ENCODE measurements at places on chromosomes 5 and 9.

DNA sequence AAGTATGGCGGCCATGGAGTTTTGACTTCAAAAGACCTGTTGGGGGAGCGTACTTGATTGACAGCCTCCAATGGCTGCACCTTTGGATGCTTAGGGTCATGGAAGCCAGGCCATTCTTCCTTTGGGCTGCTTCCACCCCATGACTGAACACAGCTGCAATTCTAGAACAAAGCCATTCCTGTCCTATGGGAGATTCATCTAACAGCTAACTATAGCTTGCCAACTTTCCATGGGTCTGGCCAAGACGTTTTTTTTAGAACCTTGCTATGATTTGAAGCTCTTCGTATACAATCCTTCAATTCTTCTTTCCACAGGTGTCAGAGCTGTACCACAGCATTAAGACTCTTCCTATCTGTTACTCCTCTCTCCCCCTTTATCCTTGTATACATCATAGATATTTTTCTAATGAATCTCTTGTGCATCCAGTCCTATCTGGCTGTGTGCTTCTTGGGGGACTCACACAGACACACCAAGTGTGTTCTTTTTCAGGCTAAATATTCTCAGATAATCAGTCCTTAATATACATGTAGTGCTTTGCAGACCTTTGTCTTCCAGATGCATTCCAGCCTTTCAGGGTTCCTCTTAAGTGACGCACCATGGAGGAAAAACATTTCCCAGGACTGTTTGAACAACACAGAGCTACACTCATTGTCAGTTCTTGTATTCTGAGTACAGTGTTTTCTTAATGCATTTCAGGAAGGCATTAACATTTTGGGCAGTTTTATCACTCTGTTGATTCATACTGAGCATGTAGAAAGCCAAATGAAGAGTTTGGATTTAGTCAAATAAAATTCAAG is 198.9 kb downstream of the TAF11L14 start:
- no peaks in the 10 kb centered on the region for H3K4me1 ChIP-seq
- no peak overlapping the region for H3K27ac ChIP-seq
- no peak overlapping the region for H3K4me3 ChIP-seq
- no peaks in the 10 kb centered on the region for H3K36me3 ChIP-seq
- no peak for DNase-seq

DNA sequence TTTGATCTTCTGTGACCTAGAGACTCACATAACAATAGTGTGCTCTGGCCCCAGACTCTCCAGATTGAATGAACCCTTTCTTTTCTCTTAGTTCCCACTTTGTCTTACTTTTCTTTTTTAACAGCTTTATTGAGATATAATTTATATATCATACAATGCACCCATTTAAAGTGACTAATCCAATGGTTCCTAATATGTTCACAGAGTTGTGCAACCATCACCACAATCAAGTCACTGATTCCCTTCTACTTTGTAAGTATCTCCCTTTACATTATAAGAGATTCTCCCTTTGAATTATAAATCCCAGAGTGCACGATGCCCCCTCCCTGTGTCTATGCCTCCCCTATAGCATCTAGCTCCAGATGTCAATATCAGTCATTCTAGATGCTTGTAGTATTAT is 172.4 kb downstream of the HINT1 start:
- no peaks in the 10 kb centered on the region for H3K36me3 ChIP-seq
- H3K4me1 ChIP-seq, result no peaks in the 10 kb centered on the region
- no peak for DNase-seq
- H3K27ac ChIP-seq, result no peak overlapping the region
- H3K27me3 ChIP-seq, result no peaks in the 10 kb centered on the region

DNA sequence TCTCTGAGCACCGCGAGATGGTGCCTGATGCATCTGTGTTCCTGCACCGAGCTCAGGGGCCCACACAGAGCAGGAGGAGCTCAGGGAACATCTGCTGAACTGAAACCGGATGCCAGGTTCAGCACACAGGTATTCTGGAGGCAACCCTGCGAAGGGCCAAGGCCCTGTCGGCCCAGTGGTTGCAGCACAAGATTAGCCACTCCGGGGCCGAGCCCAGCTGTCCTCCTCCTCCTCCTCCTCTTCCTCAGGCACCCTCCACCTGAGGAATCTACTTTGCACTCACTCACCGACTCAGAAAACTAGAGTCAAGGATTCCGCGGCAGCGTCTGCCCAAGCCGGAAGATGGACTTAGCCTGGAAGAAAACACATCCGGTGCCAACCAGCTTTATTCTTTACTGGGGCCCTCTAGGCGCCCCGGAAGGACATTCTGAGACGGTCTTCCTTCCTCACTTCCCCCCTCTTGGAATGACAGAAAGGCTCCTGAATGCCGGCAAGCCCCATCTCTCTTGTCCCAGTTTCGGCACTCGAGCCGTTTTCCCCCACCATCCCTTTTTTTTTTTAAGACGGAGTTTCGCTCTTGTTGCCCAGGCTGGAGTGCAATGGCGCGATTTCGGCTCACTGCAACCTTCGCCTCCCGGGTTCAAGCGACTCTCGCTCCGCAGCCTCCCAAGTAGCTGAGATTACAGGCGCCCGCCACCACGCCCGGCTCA is at the start of gene ZBTB6:
Gene ZBTB6, minus strand, starts transcription at position 360 of the 710 bp plus-strand sequence. CDS start 1,251 bp downstream, outside the sequence.
- H3K36me3 ChIP-seq, result peaks cover 25% of the 10 kb centered on the region
- H3K4me1 ChIP-seq, result peaks cover 25% of the 10 kb centered on the region
- DNase-seq, result peak; percentile 82
- H3K27ac ChIP-seq, result peak within 1 kb of the TSS; percentile 94

DNA sequence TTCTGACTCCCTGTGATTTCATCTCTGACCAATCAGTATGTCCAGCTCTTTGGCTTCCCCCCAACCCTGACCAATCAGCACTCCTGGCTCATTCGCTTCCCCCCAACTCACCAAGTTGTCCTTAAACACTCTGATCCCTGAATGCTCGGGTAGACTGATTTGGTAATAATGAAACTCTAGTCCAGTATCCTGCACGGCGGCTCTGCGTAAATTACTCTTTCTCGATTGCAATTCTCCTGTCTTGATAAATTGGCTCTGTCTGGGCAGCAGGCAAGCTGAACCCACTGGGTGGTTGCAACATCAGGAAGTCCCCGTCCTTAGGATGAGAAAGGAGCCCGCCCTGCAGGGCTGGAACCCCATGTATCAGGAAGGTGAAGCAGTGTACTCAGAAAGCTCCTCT is 10.4 kb downstream of the FCN2 start:
- peaks cover 28% of the 10 kb centered on the region for H3K27me3 ChIP-seq
- peaks cover 11% of the 10 kb centered on the region for H3K4me1 ChIP-seq
- DNase-seq, result no peak
- no peak overlapping the region for H3K4me3 ChIP-seq
- no peak overlapping the region for H3K27ac ChIP-seq

- no peaks in the 10 kb centered on the region for H3K36me3 ChIP-seq
- no peak for DNase-seq
- peak overlapping the region; percentile 96 for H3K27ac ChIP-seq
- peaks cover 76% of the 10 kb centered on the region for H3K4me1 ChIP-seq
These were observed 28.5 kb upstream of the RICTOR start for GRCh38 chr5:39102684-39103155.

DNA sequence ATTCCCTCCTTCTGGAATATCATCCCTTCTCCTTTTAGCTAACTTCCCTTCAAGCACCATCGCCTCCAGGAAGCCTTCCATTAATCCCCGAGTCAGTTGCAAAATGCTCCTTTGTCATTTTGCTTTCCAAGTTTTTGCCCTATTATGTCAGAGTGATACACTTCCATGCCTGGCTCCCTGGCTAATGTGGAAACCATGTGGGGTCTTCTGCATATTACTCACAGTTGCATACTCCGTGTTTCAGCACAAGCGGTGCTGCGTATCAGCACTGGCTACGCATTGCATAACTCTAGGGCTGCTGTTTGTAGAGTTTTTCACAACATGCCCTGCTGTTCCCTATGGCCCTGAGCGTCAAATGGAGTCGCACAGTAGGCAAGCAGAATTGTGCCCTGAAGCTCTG is 1.9 kb downstream of the TEX53 start:
- peaks cover 32% of the 10 kb centered on the region for H3K4me1 ChIP-seq
- H3K4me3 ChIP-seq, result no peak overlapping the region

GRCh38 chr5:134937526-134937925 is 30.2 kb upstream of the CATSPER3 start:
- DNase-seq, result no peak
- H3K4me3 ChIP-seq, result no peak overlapping the region
- H3K36me3 ChIP-seq, result peaks cover 6% of the 10 kb centered on the region
- H3K27me3 ChIP-seq, result no peaks in the 10 kb centered on the region
- H3K27ac ChIP-seq, result no peak overlapping the region

GRCh38 chr5:67723873-67724272 is 491.7 kb upstream of the PIK3R1 start:
- H3K27ac ChIP-seq, result no peak overlapping the region
- H3K36me3 ChIP-seq, result no peaks in the 10 kb centered on the region
- no peak for DNase-seq
- H3K27me3 ChIP-seq, result no peaks in the 10 kb centered on the region
- no peak overlapping the region for H3K4me3 ChIP-seq

- H3K27ac ChIP-seq, result no peak overlapping the region
- peaks cover 39% of the 10 kb centered on the region for H3K4me1 ChIP-seq
- no peak overlapping the region for H3K4me3 ChIP-seq
- no peak for DNase-seq
- no peaks in the 10 kb centered on the region for H3K27me3 ChIP-seq
- peaks cover 8% of the 10 kb centered on the region for H3K36me3 ChIP-seq
These were observed 126.5 kb downstream of the RXRA start for GRCh38 chr9:134452728-134453127.

DNA sequence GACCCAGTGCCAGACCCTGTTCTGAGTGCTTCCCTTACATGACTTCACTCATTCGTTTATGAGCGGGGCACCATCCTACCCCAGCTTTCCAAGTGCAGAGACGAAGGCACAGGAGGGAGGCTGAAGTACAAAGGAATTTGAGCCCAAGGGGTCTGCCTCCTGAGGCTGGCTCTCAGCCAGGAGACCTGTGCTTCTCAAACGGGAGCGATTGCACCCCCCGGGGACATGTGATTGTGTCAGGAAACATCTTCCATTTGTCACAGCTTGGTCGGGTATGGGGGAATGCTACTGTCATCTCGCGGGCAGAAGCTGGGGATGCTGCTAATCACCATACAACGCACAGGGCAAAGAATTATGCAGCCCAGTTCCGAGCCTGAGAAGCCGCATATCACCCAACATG is 23.9 kb downstream of the ADCY2 start:
- H3K4me3 ChIP-seq, result no peak overlapping the region
- H3K36me3 ChIP-seq, result peaks cover 4% of the 10 kb centered on the region
- H3K27ac ChIP-seq, result no peak overlapping the region
- no peaks in the 10 kb centered on the region for H3K4me1 ChIP-seq
- DNase-seq, result no peak

GRCh38 chr5:83947763-83948162 is 227.1 kb upstream of the HAPLN1 start:
- H3K4me1 ChIP-seq, result no peaks in the 10 kb centered on the region
- DNase-seq, result no peak
- no peak overlapping the region for H3K27ac ChIP-seq
- H3K27me3 ChIP-seq, result no peaks in the 10 kb centered on the region

- no peaks in the 10 kb centered on the region for H3K27me3 ChIP-seq
- no peaks in the 10 kb centered on the region for H3K36me3 ChIP-seq
- no peak for DNase-seq
- peaks cover 16% of the 10 kb centered on the region for H3K4me1 ChIP-seq
- H3K27ac ChIP-seq, result no peak overlapping the region
- H3K4me3 ChIP-seq, result no peak overlapping the region
These were observed 207.9 kb upstream of the EFNA5 start for GRCh38 chr5:107878661-107879060.

GRCh38 chr9:108800632-108801099 is 55.1 kb downstream of the ACTL7B start:
- no peaks in the 10 kb centered on the region for H3K36me3 ChIP-seq
- no peaks in the 10 kb centered on the region for H3K27me3 ChIP-seq
- no peaks in the 10 kb centered on the region for H3K4me1 ChIP-seq
- no peak for DNase-seq

- H3K4me1 ChIP-seq, result no peaks in the 10 kb centered on the region
- no peaks in the 10 kb centered on the region for H3K36me3 ChIP-seq
- peaks cover 14% of the 10 kb centered on the region for H3K27me3 ChIP-seq
- no peak within 1 kb of the TSS for H3K27ac ChIP-seq
- H3K4me3 ChIP-seq, result no peak within 1 kb of the TSS
These were observed at the start of gene RASGEF1C for GRCh38 chr5:180209137-180209581. TSS of gene RASGEF1C (minus strand) at chr5:180209211. CDS start at chr5:180138052, 71,159 bp downstream.

- H3K27me3 ChIP-seq, result no peaks in the 10 kb centered on the region
- H3K27ac ChIP-seq, result no peak overlapping the region
- no peaks in the 10 kb centered on the region for H3K36me3 ChIP-seq
- no peak for DNase-seq
- no peaks in the 10 kb centered on the region for H3K4me1 ChIP-seq
These were observed 303.5 kb upstream of the ST8SIA4 start for GRCh38 chr5:101206534-101206933.

GRCh38 chr9:95876595-95876994 is 1.1 kb downstream of the ERCC6L2 start:
- H3K27ac ChIP-seq, result no peak overlapping the region
- no peaks in the 10 kb centered on the region for H3K27me3 ChIP-seq
- H3K4me3 ChIP-seq, result no peak overlapping the region
- no peak for DNase-seq
- H3K36me3 ChIP-seq, result peaks cover 38% of the 10 kb centered on the region
- H3K4me1 ChIP-seq, result peaks cover 26% of the 10 kb centered on the region

GRCh38 chr9:68852941-68853340 is 147.9 kb downstream of the PIP5K1B start:
- H3K27ac ChIP-seq, result no peak overlapping the region
- H3K36me3 ChIP-seq, result no peaks in the 10 kb centered on the region
- H3K4me1 ChIP-seq, result no peaks in the 10 kb centered on the region
- H3K27me3 ChIP-seq, result peaks cover 10% of the 10 kb centered on the region
- DNase-seq, result no peak
- no peak overlapping the region for H3K4me3 ChIP-seq

DNA sequence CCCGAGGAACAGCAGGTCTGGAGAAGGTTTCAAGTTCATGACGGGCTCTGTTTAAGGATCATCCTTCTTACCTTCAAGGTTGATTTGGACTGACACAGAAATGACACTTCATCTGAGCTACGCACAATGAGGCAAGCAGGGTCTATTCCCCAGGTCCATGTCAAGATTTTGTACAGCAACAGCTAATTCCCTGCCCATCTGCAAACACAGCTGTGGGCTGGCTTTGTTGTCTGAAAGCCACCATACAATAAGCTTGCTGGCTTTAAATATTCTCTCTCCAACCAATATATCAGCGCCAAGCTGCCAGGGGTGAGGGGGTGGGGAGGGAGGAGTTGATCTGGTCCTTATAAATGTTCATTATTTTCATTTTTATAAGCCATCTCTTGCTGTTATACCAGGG is 92.0 kb downstream of the OTULIN start:
- DNase-seq, result no peak
- H3K27ac ChIP-seq, result no peak overlapping the region
- H3K36me3 ChIP-seq, result no peaks in the 10 kb centered on the region
- no peak overlapping the region for H3K4me3 ChIP-seq
- H3K4me1 ChIP-seq, result no peaks in the 10 kb centered on the region
- no peaks in the 10 kb centered on the region for H3K27me3 ChIP-seq

All from HFFc6 (cell line).